ENCODE measurements at places on chromosomes 11 and 22.

DNA sequence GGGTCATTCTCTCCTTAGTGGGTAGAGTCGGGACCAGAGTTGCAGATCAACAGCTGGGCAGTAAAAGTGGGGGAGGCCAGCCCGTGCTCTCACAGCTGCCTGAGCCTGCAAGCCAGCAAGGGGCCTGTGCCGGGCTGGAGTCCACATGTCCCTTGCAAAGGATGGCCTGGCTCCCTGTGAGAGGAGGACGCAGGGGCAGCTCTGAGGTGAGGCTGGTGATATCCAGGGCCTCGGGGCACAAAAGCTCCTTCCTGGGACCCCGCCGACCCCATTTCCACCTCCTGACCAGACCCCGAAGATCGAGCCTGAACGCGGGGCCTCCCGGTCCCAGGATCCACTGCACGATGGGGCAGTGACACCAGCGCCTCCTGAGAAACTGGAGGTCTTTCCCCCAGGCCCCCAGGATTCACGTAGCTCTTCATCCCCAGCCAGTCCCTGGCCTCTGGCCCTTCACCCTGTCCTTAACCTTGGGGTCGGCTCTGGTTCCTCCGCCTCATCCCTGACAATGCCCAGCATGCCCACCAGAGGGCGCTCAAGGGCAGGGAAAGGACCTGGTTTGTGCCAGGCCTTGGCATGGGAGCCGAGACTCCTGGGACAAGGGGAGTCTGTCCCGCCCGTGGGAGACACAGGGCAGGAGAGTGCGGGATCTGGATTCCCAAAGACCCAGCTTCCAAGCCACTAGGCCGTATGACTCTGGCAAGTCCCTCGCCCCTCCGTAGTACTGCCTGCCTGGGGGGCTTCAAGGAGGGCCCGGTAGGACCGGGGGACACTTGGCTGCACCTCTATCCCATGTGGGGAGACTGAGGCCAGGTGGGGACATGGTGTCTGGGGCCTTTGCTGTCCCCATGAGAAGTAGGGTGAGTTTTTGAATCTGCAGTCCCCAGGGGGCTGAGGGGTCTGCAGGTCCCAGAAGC lies 17.8 kb upstream of the WNT7B start:
- peak; percentile 20 for DNase-seq

DNA sequence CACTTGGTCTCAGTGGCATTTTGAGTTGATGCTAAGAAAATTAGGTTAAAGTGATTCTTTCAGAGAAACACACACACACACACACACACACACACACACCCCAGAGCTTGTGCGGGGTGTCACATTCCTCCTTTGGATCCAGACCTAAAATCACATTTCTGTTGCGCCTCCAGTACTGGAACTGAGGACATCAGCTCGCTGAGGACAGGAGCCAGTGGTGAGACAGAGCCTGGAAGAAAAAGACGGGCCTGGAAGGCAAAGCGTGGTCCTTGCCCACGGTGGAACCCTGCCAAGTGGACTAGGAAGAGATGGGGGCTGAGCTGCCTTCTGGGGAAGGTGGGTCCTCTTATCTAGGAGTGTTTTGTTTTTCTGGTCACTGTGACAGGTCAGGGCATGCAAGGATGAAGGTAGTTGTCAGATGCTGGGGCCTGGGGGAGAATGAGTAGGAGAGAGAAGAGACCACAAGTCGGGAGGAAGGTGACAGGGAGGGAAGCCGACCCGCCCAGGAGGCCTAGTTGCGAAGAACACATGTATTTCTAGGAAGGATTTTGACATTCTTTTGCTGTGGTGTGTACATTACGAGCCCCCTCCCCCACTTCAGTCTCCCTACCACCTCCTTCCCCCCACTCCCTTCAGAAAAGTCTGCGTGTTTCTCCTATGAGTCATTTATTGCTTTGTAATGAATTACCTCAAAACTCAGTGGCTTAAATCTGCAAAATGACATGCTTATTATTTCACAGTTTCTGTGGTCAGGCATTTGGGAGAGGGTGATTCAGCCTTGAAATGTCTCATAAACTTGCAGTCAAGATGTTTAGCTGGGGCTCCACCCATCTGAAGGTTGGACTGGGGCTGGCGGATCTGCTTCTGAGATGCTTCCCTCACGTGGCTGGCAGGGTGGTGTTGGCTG lies 4.8 kb upstream of the ELFN2 start:
- DNase-seq = no peak

GRCh38 chr11:119545978-119546915 lies 123.3 kb upstream of the THY1 start:
- no peak for DNase-seq

DNA sequence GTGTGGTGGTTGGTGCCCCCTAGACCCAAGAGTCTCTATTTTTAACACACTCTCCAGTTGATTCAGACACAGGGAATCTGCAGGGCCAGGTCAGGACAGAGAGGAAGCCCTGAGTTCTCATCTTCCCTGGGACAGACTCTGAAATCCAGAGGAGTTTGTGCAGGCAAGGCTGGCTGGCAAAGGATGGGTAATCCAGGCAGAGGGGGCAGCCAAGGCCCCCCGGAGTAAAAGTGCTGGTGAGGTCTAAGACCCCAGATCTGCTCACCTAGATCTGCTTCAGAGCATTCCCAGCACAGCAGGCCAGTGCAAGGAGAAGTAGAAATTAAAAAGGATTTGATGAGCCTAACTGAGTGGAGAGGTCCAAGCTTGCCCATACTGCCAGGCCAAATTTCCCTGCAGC lies 40.6 kb upstream of the MN1 start:
- no peak for DNase-seq

GRCh38 chr11:32821917-32822560 lies 7.7 kb upstream of the PRRG4 start:
- no peak for DNase-seq

DNA sequence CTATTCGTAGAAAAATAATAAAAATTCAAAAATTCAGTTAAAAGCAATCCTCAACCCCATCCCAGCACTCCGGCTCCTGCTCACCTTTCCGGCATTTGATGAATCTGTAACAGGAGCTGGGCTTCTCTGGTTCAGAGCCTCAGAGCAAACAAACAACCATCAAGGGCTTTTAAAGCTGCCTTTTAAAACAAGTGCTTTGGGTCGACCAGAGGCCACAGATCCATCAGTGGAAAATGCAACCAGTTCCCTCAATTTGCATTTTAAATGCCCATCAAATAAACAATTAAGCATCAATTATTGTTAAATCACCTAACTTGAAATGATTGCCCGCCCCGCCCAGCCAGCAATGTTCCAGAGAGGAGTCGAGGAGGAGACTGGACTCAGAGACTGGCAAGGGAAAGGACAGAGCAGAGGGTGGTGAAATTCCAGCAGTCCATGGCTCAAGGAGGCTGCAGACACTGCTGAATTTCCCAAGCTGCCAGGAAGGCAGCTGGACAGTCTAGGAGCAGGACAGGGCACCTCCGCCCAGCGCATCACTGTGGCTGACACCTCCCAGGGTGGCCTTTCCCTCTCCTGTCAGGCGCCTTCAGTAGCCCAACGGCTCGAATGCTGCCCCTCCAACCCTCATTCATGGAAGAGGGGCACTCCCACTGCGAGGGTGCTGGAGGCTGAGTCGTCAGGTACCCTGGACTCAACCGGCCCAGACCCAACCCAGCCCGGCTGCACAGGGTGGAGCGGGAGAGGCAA lies 7.5 kb downstream of the FXYD6 start:
- peak; percentile 59 for DNase-seq

- DNase-seq = no peak
Observed at GRCh38 chr11:20501252-20501651, 98.2 kb upstream of the SLC6A5 start.

DNA sequence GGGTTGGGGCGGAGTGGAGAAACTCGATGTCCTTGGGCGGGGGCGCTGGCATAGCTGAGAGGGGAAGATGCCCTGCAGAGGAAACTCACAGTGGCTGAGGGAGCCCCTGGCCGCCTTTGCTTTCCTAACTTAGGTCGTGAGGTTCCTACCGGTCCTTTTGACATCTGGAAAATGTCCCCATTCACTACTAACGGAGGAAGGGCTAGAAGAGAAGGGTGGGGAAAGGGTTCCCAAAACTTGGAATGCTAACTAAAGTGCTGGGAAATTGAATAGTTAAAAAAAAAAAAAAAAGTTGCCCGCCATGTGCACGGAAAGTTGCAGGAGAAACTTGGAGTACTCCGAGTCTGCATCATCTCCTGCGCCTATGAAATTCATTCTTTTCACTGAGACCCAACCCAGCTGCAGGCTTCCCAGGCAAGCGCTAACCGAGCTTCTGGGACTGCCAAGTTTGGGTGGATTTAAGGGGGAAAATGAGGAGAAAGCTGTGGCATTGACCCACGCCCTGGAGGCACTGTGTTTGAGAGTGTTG lies 796 bp downstream of the TIMP3 start:
- DNase-seq = no peak

- DNase-seq = no peak
Observed at GRCh38 chr11:121723246-121723741, 270.5 kb upstream of the SORL1-AS1 start.

GRCh38 chr11:116939499-116939898 lies 102.1 kb upstream of the APOA1 start:
- no peak for DNase-seq

DNA sequence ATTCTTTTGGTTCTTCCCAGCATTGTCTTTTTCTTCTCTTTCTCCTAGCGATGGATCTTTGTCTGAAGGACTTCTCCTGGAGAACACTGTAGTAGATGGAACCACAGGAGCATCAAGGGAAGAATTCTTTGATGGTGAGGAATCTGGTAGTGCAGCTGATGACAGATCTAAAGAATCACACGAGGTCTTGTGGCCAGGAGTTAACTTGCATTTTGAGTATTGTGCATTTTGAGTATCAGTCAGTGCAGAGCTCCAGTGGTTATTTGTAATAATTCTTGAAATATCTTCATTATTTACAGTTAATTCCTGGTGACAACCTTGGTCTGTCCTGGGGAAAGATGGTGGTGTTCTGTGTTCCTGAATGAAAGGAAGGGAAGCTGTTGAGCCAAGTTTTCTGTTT lies 14.5 kb upstream of the POGLUT3 start:
- DNase-seq = no peak

DNA sequence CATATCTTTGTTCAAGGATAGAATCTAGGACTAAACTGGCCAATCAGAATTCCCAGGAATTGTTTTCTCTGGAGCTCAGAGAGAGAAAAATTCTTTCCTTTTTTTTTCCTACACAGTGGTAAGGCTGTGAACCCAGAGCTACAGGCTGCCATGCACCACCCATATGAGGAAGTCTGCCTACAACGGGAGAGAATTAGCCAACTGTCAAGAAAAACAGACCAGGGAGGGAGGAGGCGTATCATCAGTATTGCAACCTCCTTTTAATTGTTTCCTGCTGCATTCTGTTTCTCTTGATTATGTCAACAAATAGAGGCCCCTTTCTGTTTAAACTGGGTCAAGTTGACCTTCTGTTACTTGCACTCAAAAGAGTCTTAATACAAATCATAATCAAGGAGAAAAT lies 176.5 kb upstream of the UBASH3B start:
- DNase-seq = no peak

DNA sequence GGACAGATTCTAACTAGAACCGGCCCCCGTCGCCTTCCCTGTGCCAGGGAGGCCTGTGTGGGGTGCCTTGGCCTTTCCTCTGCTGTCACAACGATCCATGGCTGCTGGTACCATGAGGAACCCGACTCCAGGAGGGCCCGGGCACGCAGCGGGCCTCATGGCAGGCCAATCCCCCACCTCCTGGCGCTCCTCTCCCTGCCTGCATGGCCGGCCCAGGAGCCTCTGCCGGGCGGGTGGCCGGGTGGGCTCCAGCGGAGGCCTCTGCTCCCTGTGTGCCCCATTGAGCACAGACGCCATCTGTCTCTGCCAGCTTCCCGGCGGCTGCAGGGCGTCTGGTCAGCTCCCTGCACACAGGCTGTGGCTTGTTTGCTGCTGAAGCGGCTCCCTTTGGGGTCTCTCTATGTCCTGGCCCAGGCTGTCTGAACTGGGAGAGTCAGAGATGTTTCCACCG lies 86.5 kb downstream of the MYEOV start:
- DNase-seq = no peak

DNA sequence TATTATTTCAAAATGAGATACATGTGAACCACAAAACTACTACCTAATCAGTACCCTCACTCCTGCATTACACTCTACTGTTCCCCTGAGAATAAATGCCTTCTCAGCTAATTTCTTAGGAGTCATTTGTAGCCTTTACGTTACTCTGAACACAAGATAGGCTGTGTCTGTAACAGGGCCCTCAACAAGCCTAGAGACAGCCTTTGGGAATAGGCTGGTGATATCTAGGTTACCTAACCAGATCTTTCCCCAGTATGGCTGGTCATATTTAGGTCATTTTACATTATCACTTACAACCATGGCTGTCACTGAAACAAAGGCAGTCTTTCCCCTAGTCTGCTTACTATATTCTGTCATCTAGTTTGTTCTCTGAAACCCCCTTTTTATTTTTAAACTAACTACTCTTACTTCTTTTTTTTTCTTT lies 14.2 kb downstream of the ATM start:
- DNase-seq = no peak

- DNase-seq = no peak
Observed at GRCh38 chr22:24144056-24144777, 37.1 kb upstream of the SUSD2 start.

DNA sequence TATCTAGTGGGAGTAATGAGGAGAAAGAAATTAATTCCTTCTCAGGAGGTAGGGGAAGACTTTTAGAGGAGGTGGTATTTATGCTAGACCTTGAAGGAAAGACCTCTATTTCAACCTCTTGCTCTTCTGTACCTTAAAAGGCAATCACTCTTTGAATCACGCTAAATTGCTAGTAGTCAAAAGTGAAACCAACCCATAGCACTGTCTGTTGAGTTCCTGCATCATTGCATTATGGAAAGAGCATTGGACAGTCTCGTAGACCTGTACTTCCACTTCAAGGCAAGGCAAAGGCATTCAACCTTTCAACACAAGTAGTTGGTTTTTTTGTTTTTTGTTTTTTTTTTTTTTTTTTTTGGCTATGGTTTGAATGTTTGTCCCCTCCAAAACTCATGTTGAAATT lies 770.4 kb downstream of the ETS1 start:
- DNase-seq = no peak

DNA sequence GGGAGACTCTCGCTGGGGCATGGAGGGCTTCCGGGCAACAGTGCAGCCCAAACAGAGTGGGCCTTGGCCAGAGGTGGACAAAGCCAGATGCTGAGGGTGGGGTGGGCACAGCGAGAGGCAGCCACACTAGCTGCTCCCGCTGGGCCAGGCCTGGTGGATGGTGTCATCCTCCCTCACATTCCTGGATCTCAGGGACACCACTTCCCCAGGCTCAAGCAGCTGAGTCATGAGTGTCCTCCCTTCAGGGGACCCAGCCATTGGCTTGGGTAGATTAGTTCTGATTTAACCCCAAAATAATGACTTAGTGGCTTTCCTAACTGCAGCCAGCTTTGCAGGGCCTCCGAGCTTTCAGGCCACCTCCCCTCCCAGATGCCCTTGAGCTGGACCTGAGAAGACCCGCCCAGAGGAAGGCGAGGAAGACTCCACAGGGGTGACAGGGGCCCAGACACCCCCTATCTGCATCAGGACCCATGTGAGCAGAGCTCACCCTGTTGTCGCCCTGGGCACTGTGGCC lies 25.9 kb upstream of the WNT7B start:
- no peak for DNase-seq

- peak; percentile 89 for DNase-seq
Observed at GRCh38 chr11:116773203-116774097, 663 bp upstream of the BUD13 start.

DNA sequence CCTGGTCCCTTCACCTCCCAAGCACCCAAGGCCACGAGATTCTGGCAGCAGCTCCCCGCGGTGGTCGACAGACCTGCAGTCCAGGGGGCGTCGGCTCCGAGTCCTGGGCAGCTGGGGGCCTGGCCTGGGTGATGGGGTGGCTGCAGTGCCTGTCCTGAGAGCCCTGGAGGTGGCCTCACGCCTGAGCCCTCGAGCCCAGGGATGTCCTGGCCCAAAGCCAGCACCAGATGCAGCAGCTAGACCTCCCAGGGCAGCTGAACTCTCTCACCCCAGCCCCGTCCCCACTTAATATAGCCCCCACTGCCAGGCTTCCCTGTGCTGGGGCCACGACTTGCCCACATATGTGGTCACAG lies 6.6 kb downstream of the LMNTD2 start:
- DNase-seq = no peak

Data from NCI-H510A treated with DMSO at 0.1 percent for 48 hours (cell line).